ENCODE measurements at places on chromosomes 7 and 10. TPM values are rescaled to one million over a fixed set of nuclear protein-coding genes. Genes with fewer than 3 reads are reported as not detected.

The PDK4 gene
- not detected for total RNA-seq

The ELMO1 gene
- total RNA-seq = not detected

The MYH16 gene
- not detected for total RNA-seq

The CFAP70 gene
- total RNA-seq = 0.21 TPM

The SPDYE6 gene
- total RNA-seq = not detected

DNA sequence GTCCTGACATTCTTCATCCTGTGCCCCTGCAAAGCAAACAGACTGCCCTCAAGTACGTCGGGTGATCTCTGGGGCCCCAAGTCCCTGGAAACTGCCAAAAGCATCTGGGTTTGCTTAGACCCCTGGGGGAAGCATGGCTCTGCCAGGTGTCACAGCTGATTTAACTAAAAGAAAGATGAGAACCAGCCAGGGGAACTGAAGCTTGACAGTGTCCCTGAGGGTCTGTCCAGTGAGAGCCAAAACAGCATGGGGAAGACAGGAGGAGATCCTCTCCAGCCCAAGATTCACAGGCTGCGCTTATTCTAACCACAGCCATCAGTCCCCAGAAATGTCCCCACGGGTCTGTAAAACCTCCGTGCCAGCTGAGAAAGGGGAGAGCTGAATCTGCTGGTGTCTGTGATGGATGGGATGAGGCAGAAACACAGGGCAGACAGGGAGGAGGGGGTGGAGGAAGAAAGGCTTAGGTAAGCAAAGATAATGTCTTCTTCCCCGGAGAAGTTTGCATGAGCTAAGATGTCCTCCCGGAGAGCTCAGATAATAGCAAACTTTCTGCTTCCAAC, 21.3 kb downstream of the CCDC3 start:
- no peak overlapping the region for H3K4me3 ChIP-seq
- H3K36me3 ChIP-seq = no peaks in the 10 kb centered on the region
- no peaks in the 10 kb centered on the region for H3K4me1 ChIP-seq
- H3K27ac ChIP-seq = no peak overlapping the region
- no peak for DNase-seq

DNA sequence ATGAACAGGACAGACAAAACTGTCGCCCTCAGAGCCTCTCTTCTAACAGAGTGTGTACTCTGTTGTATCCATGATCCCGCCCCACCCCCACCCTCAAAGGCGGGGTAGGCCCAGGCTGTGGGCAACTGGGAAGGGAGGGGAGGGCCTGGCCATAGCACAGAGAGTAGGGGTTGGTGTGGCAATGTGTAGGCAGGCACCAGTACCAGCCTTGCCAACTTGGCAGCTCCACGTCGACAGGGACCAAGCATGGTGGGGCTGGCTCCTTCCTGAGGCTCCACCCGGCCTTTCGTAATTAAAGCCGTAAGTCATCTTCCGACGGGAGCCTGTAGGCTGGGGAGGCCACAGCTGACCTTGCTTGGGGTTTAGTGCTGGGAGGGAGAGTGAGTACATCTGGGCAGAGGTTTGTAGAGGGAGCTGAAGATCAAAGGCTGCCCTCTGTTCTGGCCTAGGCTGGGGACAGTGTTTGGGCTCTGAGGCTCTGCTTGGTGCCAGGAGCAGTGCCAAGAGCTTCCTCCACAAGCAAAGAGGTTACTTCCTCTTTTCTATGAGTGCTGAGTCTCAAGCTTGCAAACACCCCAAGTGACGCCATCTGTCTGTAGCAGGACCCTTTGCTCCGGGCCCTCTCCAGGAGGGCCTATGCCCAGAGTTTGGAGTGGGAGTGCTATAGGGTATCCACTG, 121.6 kb downstream of the C10orf105 start:
- no peak for DNase-seq
- no peaks in the 10 kb centered on the region for H3K36me3 ChIP-seq
- no peak overlapping the region for H3K27ac ChIP-seq
- no peak overlapping the region for H3K4me3 ChIP-seq
- H3K27me3 ChIP-seq = peaks cover 18% of the 10 kb centered on the region

GRCh38 chr7:123275036-123275753, 75.4 kb upstream of the SLC13A1 start:
- H3K4me1 ChIP-seq = no peaks in the 10 kb centered on the region
- no peak overlapping the region for H3K4me3 ChIP-seq
- H3K27ac ChIP-seq = no peak overlapping the region
- DNase-seq = no peak
- no peaks in the 10 kb centered on the region for H3K36me3 ChIP-seq
- H3K27me3 ChIP-seq = no peaks in the 10 kb centered on the region

DNA sequence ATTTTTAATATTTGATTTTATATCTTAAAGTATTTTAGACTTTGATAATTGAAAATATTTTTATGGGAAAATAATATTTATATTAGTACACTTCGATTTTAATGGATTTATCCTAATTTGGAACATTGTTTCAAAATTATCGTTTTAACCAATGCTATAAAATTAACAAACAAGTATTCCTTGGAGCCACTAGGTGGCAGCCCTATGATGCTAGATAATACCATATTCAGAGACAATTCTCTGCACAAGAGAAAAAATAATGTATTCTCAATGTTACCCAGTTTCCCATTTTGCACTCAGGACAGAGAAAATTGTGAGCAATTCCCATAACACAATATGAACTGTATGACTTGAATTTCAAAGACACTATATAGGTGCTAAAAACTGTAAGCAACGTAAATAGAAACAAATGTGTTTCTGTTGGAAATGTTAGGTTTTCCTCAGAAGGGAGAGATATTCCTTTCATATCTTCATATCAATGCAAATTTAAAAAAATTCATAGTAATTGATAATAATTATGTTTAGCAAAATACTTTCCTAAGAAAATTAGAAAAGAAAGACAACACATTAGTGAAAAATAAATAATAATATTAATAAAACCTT, 237.8 kb downstream of the SEMA3E start:
- peak; percentile 43 for DNase-seq
- no peaks in the 10 kb centered on the region for H3K4me1 ChIP-seq
- no peak overlapping the region for H3K27ac ChIP-seq
- H3K4me3 ChIP-seq = no peak overlapping the region
- peaks cover 3% of the 10 kb centered on the region for H3K27me3 ChIP-seq
- H3K36me3 ChIP-seq = no peaks in the 10 kb centered on the region

- peaks cover 30% of the 10 kb centered on the region for H3K36me3 ChIP-seq
- H3K27ac ChIP-seq = peak overlapping the region; percentile 37
- peaks cover 50% of the 10 kb centered on the region for H3K4me1 ChIP-seq
- no peaks in the 10 kb centered on the region for H3K27me3 ChIP-seq
- DNase-seq = no peak
Observed at GRCh38 chr10:88931548-88931947, 21.0 kb downstream of the ACTA2 start.

Data from HFFc6 (cell line).